Upper lobe of left lung (tissue), 6 donors: ENCODE measurements at places on chromosomes 5 and 9.
A peak's percentile ranks its signal among the peaks of the same experiment; 100 is the strongest.

- no peak for DNase-seq
- H3K27ac ChIP-seq, result no peak overlapping the region
- no peaks in the 10 kb centered on the region for H3K36me3 ChIP-seq
These were observed 90.7 kb upstream of the PTCH1 start for GRCh38 chr9:95607507-95607906.

GRCh38 chr9:93898502-93899426 lies 56.4 kb downstream of the BARX1 start:
- H3K36me3 ChIP-seq, result no peaks in the 10 kb centered on the region
- H3K27ac ChIP-seq, result no peak overlapping the region
- peak; percentile 5 for DNase-seq

GRCh38 chr5:168772316-168772961 lies 193.3 kb upstream of the PANK3 start:
- H3K4me3 ChIP-seq, result no peak overlapping the region
- no peak for DNase-seq
- no peaks in the 10 kb centered on the region for H3K36me3 ChIP-seq
- no peaks in the 10 kb centered on the region for H3K27me3 ChIP-seq
- no peak overlapping the region for H3K27ac ChIP-seq

DNA sequence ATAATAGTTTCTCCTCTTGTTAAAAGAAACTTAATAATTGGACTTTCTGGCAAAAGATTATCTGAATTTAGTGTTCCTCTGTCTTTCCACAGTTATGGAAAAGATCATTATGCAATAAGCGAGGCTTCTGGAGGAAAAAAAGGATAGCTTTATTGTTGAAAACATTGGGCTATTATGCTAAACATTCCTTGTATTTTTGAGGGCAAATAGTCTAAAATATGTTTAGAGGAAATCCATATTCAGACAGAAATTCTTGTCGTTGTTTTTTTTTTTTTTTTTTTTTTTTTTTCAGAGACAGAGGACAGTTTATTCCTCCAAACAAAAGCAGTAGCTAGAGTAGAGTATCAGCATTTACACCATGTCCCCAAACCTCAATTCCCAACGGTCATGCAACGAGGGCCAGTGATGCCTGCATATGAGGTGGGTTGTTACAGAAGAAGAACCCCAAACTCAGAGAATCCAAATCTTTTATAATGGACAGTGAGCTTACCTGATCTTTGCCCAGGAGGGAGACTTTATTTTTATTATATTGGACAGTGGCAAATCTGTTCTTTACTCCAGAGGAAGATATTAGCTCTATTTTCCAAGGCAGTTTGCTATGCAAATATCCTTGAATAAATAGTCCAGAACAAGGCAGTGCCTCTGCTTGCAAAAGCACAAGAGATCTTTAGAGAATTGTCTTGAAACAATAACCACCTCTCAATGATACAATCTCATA lies 48.4 kb upstream of the CDK5RAP2 start:
- no peaks in the 10 kb centered on the region for H3K36me3 ChIP-seq
- no peak overlapping the region for H3K27ac ChIP-seq
- H3K4me1 ChIP-seq, result no peaks in the 10 kb centered on the region

GRCh38 chr5:143054480-143054941 lies 284.3 kb downstream of the ARHGAP26 start:
- H3K4me1 ChIP-seq, result peaks cover 21% of the 10 kb centered on the region
- H3K27ac ChIP-seq, result no peak overlapping the region
- H3K4me3 ChIP-seq, result no peak overlapping the region
- no peaks in the 10 kb centered on the region for H3K27me3 ChIP-seq

GRCh38 chr5:167233507-167234220 lies 1057.8 kb upstream of the WWC1 start:
- no peak overlapping the region for H3K4me3 ChIP-seq
- no peaks in the 10 kb centered on the region for H3K27me3 ChIP-seq
- DNase-seq, result no peak
- H3K27ac ChIP-seq, result no peak overlapping the region

- no peak for DNase-seq
- no peak overlapping the region for H3K4me3 ChIP-seq
- H3K27me3 ChIP-seq, result no peaks in the 10 kb centered on the region
- H3K36me3 ChIP-seq, result no peaks in the 10 kb centered on the region
- no peak overlapping the region for H3K27ac ChIP-seq
These were observed 256.2 kb downstream of the ARHGAP26 start for GRCh38 chr5:143026380-143026779.

DNA sequence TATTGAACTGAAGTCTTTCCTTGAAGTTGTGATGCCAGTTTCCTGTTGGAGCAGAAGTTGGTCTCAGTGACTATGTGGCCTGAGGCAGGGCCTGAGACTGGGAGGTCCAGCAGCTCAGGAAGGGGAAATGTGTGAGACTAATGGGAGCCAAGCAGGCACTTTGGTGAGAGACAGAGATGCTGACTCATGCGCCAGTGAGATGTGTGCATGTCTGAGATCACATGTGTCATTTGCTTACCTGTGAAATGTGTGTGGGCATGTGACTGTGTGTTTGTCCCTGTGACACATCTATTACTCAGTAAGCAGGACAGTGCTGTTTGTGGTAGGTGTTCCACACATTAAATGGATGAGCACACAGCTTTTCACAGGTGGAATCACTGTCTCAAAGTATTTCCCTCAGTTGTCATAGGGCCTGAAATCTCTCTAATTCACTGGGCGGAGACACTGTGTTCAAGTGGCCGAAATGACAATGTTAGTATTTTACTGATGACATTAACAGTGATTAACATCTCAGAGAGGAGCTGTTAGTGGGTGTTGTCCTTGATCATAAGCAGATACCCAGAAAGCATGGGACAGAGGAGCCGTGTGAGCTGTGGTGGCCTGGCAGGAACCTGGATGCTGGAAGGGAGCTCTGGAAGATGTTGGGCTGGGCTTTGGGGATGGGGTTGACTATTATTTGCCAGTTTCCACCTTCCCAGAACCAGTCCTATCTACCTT lies 7.4 kb downstream of the NPR2 start:
- no peak for DNase-seq
- H3K27me3 ChIP-seq, result no peaks in the 10 kb centered on the region
- peaks cover 4% of the 10 kb centered on the region for H3K4me1 ChIP-seq
- H3K36me3 ChIP-seq, result peaks cover 19% of the 10 kb centered on the region
- no peak overlapping the region for H3K27ac ChIP-seq
- no peak overlapping the region for H3K4me3 ChIP-seq

DNA sequence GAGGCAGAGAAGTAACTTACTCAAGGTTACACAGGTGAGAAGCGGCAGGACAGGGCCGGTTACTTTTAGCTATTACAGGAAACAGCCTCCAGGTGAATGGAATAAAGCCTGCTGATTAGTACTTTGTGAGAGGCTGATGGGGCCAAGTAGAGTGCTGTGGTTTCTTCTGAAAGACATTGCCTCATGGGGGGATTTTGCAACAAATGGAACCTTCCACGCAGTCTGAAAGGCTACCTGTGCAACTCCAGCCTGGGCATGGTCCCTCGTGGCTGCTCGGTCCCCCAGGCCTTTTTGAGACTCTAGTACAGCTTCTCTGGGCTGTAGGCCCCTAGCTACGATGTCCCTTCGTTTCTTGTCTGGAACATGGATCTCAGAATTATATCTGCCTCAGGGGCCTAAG lies 2.0 kb downstream of the TMEM268 start:
- H3K27me3 ChIP-seq, result no peaks in the 10 kb centered on the region
- peak overlapping the region; percentile 24 for H3K27ac ChIP-seq
- no peak overlapping the region for H3K4me3 ChIP-seq
- H3K36me3 ChIP-seq, result no peaks in the 10 kb centered on the region

GRCh38 chr5:116487045-116487444 lies 87.6 kb downstream of the SEMA6A start:
- DNase-seq, result no peak
- no peaks in the 10 kb centered on the region for H3K4me1 ChIP-seq
- H3K27me3 ChIP-seq, result no peaks in the 10 kb centered on the region
- no peak overlapping the region for H3K27ac ChIP-seq

DNA sequence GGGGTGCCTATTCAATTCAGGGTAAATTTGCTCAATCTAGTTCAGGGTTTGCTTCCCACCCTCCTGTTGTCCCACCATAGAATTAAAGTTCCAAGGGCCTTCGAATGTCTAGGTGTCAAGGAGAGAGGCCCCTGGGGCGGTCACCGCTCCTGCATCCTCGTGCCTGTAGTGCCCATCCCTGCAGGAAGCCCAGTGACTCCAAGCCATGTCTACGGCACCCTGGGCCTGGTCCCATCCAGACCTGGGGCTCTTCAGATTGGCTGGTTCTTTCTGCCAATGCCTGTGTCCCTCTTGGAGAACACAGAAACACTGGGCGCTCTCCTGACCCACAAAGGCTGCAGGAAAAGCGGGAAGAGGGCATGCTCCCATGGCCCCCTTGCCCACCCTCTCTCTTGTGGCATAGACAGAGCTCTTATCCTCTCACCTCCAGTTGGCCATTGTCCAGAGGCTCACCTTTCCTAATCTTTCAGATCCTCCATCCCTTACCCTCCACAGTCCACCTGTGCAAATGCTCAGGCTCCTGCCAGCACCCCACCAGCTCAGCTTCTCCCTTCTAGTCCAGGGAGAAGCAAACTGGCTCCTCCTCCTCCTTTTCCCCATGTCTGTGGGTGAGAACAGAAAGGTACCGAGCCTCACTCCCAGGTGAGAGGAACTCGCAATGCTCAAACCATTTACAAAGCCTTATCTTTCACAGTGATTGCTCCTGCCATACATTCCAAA lies 253.0 kb upstream of the IRX2 start:
- no peaks in the 10 kb centered on the region for H3K36me3 ChIP-seq
- H3K4me1 ChIP-seq, result no peaks in the 10 kb centered on the region
- no peak overlapping the region for H3K27ac ChIP-seq
- H3K27me3 ChIP-seq, result no peaks in the 10 kb centered on the region
- no peak overlapping the region for H3K4me3 ChIP-seq

DNA sequence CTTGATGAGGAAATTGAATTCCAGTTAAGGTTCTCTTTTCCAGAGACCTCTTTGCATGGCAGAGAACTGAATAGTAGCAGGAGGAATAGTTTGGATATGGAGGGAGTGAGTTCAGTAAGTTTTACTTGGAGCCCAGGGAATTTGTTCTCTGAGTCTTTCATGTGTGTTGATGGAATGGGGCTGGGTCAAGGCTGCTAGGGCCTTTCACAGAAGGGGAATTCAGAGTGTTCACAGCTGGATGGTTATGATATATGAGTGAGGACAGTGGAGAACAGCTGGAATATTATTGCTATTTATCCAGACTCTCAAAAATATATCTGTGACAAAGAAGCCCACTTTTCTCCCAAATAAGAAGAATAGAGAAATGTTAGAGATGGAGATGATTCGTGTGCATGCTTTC lies 372.8 kb downstream of the PLK2 start:
- no peak for DNase-seq
- no peaks in the 10 kb centered on the region for H3K27me3 ChIP-seq
- H3K27ac ChIP-seq, result no peak overlapping the region
- H3K4me3 ChIP-seq, result no peak overlapping the region

DNA sequence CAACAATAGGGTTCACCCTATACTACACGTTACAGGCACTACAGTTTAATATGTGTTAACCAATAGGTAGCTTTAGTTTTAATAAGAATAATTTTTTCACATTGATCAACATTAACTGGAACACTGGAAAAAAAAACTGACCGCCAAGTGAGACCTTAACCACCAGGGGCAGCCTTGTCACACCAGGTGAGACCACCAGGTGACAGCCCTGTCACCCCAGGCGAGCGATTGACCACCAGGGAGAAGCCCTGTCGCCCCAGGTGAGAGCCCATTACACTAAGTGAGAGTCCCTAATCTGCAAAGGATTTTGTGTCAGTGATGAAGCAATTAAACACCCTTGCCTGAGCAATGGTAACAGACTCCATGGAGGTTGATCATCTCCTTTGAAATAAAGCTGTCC lies 75.4 kb upstream of the SYK start:
- H3K4me3 ChIP-seq, result no peak overlapping the region
- H3K27me3 ChIP-seq, result no peaks in the 10 kb centered on the region
- H3K4me1 ChIP-seq, result no peaks in the 10 kb centered on the region
- no peaks in the 10 kb centered on the region for H3K36me3 ChIP-seq
- DNase-seq, result no peak
- no peak overlapping the region for H3K27ac ChIP-seq

DNA sequence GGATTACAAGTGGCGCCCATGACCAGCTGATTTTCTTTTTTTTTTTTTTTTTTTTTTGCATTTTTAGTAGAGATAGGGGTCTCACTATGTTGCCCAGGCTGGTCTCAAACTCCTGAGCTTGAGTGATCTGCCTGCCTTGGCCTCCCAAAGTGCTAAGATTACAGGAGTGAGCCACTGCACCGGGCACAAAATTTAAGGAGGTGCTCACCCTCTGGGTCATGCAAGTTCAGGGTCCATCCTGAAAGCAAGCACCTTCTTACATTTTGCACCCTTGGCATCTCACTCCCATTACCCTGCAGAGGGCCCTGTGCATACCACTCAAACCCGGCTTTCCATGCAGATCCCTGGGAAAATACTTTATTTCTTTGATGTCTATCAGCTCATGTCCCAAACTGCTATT lies 95.6 kb upstream of the ADRA1B start:
- H3K27me3 ChIP-seq, result no peaks in the 10 kb centered on the region
- H3K4me3 ChIP-seq, result no peak overlapping the region
- DNase-seq, result no peak
- H3K4me1 ChIP-seq, result peaks cover 7% of the 10 kb centered on the region

GRCh38 chr9:134575103-134575900 lies 66.3 kb upstream of the COL5A1 start:
- no peak overlapping the region for H3K4me3 ChIP-seq
- no peak overlapping the region for H3K27ac ChIP-seq
- no peaks in the 10 kb centered on the region for H3K27me3 ChIP-seq
- H3K4me1 ChIP-seq, result no peaks in the 10 kb centered on the region

DNA sequence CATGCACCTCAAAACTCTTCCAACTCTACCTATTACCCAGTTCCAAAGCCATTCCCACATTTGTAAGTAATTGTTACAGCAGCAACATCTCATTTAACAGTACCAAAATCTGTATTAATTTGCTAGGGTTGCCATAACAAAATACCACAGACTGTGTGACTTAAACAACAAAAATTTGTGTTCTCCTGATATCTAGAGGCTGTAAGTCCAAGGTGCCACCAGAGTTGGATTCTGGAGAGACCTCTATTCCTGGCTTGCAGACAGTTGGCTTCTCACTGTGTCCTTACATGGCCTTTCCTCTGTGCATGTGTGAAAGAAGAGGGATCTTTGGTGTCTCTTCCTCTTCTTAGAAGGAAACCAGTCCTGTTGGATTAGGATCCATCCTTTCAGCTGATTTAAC lies 203.8 kb upstream of the PIK3R1 start:
- DNase-seq, result no peak
- no peaks in the 10 kb centered on the region for H3K36me3 ChIP-seq
- no peaks in the 10 kb centered on the region for H3K4me1 ChIP-seq
- H3K27ac ChIP-seq, result no peak overlapping the region
- H3K4me3 ChIP-seq, result no peak overlapping the region
